ENCODE measurements at places on chromosomes 16 and 17.

DNA sequence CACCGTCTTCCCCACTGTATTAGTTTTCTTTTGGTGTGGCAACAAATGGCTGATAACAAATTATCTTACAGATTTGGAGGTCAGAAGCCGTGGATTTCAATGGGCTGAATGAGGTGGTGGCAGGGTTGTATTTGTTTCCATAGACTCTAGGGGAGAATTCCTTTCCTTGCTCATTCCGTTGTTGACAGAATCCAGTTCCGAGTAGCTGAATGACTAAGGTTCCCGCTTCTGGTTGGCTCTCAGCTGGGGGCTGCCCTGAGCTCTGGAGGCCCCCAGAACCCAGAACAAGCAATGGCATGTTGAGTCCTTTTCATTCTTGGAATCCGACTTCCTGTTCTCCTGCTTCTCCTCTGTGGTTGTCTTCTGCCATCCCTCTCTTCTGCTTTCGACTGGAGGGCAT lies 280.4 kb downstream of the SNX29 start:
- DNase-seq = no peak

DNA sequence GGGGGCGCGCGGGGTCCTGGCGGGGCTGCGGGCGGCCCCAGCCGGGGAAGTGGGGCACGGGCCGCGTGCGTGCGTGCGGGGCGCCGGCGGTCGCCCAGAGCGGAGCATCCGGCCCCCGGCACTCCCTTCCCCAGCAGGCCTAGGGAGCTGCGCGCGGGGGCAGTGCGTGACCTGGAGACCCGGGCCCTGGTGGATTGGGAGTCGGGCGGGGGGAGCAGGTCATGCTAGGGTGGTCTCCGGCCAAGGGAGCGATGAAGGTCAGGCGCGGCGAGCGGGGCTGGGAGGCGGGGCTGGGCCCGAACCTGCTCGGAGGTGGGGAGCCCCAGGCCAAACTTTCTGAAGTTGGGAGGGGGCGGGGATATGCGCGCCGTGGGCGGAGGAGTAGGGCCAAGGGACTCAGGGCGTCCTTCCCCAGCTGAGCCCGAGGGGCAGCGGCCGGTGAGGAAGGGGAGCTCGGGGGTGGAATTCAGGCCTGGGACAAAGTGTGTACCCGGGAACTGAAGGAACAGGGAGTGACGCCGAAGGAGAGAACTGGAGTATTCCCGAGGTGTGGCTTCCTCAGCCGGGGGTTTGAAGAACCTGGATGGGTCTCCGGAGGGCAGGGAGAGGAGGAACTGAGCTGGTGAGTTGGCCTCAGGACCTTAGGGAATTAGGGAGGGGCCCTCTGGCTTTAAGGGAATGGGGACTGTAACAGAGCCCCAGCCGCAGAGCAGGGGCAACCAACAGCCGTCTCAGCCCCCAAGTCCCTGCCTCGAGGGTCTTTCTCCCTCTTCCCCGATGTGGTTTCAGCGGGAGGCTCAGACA lies 589 bp downstream of the XYLT2 start:
- peak; percentile 57 for DNase-seq

DNA sequence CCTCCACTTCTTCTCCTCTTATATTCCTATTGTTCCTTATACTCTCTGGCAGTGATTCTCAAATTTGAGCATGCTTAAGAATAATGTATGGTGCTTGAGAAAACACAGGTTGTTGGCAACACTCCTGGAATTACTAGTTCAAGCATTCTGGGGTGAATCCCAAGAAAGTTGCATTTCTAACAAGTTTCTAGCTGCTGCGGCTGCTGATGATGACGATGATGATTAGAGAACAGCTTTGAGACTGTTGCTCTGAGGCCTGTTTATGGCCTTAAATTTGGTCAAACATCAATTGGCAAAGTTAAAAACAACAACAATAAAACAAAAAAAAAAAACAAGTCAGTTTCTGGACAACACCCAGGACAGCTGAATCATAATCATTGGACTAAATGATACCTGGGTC lies 961.9 kb downstream of the CDH11 start:
- DNase-seq = no peak

- DNase-seq = no peak
These were observed 16.3 kb downstream of the SCN4A start for GRCh38 chr17:63956296-63956920.

DNA sequence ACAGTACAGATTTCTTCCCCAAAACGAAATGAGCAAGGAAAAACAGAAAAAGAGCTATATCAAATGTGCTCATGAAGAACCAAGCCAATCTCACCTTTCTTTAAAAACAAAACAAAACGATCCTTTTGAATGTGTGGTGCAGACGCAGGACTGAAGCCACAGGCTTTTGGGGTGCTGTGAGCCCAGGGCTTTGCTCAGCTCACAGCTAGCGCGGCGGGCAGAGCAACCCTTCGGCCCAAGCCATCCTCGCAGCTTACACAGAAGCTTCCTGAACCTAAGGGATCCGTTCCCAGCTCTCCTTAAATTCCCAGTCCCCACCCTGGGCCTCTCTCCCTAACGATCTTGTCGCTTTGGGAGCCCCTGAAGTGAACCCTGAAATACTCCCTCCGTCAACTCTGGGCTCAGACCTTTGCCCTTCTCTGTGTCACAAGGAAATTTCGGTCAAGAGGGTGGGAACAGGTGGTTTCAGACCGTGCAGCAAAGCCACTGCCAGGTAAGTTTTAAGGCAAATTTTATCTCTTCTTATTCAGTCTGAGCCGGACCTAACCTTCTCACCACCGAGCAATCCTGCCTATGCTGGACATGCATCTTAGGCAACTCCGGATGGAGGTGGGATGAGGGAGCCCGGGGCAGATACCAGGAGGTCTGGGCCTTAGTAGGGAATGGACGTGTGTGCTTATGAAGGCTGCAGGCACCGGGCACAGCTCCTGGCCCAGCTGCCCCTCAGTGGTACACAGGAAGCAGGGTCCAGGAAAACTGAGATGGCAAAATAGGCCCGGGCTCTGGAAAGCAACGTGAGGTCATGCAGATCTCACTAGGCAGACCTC lies 52.0 kb downstream of the COTL1 start:
- no peak for DNase-seq

DNA sequence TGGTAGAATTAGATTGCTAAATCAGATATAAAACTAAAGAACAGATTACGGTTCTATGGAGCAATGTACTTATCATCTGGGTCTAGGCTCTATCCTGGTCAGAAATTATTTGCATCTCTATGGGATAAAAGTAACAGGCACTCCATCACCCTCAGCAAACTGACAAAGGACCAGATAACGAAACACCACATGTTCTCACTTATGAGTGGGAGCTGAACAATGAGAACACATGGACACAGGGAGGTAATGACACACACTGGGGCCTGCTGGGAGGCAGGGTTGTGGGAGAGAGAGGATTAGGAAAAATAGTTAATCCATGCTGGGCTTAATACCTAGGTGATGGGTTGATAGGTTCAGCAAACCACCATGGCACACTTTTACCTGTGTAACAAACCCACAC lies 61.9 kb downstream of the MPHOSPH6 start:
- no peak for DNase-seq
